Keratinocyte (primary cell): ENCODE measurements at places on chromosomes 12 and 14.
A peak's percentile ranks its signal among the peaks of the same experiment; 100 is the strongest.

DNA sequence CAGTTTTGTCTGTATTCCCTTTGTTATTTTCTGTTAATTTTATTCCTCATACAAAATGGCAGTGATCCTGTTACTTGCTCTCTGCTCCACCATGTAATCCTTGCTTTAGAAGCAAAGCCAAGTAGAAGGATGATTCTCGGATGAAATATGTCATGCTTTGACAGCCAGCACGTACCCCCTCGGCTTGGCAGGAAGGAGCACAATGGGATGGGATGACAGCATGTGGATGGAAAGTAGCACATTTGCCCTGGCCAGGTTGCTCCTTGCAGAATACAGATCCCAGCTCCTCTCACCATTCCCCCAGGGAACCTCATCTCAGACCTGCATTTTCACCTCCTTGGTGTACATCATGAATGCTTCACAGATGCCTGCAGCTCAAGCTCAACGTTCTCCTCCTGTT, 35.1 kb upstream of the ATF1 start:
- no peaks in the 10 kb centered on the region for H3K27me3 ChIP-seq
- H3K27ac ChIP-seq, result no peak overlapping the region
- peaks cover 5% of the 10 kb centered on the region for H3K4me1 ChIP-seq
- H3K4me3 ChIP-seq, result no peak overlapping the region

DNA sequence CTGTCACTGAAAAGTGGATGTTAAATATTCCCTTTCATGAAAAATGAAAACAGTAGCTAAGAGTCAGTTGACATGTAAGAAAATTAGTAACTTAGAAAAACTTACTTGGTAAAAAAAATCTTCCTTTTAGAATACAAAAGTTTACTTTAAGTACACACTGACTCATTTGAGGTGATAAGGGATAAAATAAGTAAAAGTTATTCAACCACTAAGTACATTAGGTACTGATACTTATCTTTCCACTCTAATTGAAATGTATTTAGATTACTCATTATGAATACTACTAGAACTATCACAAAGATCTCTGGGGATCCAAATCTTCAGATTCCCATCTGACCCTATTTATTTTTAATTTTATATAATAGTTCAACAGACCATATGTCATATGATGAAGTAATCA, 12.2 kb downstream of the SYCP3 start:
- H3K27me3 ChIP-seq, result no peaks in the 10 kb centered on the region
- no peaks in the 10 kb centered on the region for H3K36me3 ChIP-seq
- no peak overlapping the region for H3K27ac ChIP-seq
- no peak for DNase-seq

- H3K4me3 ChIP-seq, result no peak overlapping the region
- no peak for DNase-seq
- H3K36me3 ChIP-seq, result no peaks in the 10 kb centered on the region
- no peak overlapping the region for H3K27ac ChIP-seq
- no peaks in the 10 kb centered on the region for H3K27me3 ChIP-seq
Observed at GRCh38 chr12:82174936-82175335, 183.3 kb downstream of the CCDC59 start.

GRCh38 chr12:10067942-10068341, 30.8 kb downstream of the CLEC1A start:
- no peaks in the 10 kb centered on the region for H3K36me3 ChIP-seq
- H3K4me3 ChIP-seq, result no peak overlapping the region
- no peak overlapping the region for H3K27ac ChIP-seq
- no peak for DNase-seq
- H3K4me1 ChIP-seq, result no peaks in the 10 kb centered on the region

DNA sequence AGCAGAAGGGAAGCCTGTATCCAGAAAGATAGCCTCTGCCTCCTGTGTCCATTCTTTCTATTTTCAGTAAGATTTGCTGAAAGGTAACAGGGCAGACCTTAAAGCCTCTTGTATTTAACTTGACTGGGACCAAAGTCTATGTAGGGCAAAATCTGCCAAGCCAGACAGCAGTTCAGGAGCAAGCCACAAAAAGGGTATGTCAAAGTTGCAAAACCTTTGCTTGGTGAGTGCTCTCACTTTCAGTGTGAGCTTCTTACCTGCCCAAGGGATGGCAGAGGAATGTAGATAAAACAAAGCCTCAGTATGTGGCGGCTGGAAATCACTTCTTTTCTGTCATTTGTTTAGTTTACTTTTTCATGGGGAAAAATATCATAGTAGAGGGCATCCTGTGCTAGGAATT, 63.1 kb downstream of the PLEKHG7 start:
- no peak overlapping the region for H3K27ac ChIP-seq
- DNase-seq, result no peak
- no peak overlapping the region for H3K4me3 ChIP-seq
- H3K27me3 ChIP-seq, result no peaks in the 10 kb centered on the region
- no peaks in the 10 kb centered on the region for H3K36me3 ChIP-seq

- no peak overlapping the region for H3K4me3 ChIP-seq
- no peak overlapping the region for H3K27ac ChIP-seq
- H3K4me1 ChIP-seq, result no peaks in the 10 kb centered on the region
- H3K36me3 ChIP-seq, result no peaks in the 10 kb centered on the region
- H3K27me3 ChIP-seq, result no peaks in the 10 kb centered on the region
Observed at GRCh38 chr12:116958402-116959197, 47.9 kb downstream of the FBXW8 start.

DNA sequence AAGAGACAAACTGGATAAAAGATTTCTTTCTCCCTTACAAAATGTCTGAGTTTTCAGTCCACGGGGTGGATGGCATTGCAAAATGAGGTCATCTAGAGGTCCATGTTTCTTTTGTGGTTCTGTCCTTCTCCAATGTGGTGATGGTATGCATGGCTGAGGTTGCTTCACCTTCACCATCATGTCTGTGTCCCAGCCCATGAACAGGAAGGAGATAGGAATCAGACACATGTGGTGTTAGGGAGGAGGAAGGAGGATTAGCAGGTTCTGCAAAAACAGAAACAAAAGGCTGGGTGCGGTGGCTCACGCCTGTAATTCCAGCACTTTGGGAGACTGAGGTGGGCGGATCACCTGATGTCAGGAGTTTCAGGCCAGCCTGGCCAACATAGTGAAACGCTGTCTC, 11.0 kb upstream of the AEBP2 start:
- no peaks in the 10 kb centered on the region for H3K27me3 ChIP-seq
- no peak overlapping the region for H3K4me3 ChIP-seq
- DNase-seq, result no peak
- no peak overlapping the region for H3K27ac ChIP-seq

DNA sequence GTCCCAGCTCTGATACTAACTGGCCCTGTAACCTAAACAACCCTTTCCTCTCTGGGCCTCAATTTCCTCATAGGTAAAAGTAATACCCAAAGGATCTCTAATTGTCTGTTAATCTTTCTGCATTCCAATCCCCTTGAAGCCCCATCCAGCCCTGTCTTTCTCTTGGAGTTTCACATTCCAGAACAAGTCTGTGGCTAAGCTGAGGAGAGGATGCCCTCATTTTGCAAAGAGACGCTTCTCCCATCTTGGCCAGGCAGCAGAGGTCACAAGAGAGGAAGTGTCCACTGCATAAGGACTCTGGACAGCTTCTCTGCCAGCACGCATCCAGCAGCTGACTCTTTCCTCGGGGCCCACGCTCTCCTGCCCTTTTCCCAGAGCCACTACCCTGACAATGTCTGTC, 263.4 kb upstream of the FKBP4 start:
- no peaks in the 10 kb centered on the region for H3K27me3 ChIP-seq
- no peaks in the 10 kb centered on the region for H3K36me3 ChIP-seq
- no peak overlapping the region for H3K27ac ChIP-seq
- no peak for DNase-seq
- H3K4me3 ChIP-seq, result no peak overlapping the region
- H3K4me1 ChIP-seq, result no peaks in the 10 kb centered on the region

GRCh38 chr12:75479963-75480461, 543 bp upstream of the GLIPR1 start:
- H3K36me3 ChIP-seq, result no peaks in the 10 kb centered on the region
- H3K4me1 ChIP-seq, result peaks cover 9% of the 10 kb centered on the region
- no peaks in the 10 kb centered on the region for H3K27me3 ChIP-seq
- DNase-seq, result no peak
- no peak overlapping the region for H3K27ac ChIP-seq

GRCh38 chr14:50064993-50065392, 51.4 kb downstream of the VCPKMT start:
- H3K4me3 ChIP-seq, result no peak overlapping the region
- H3K27ac ChIP-seq, result no peak overlapping the region
- DNase-seq, result no peak
- H3K27me3 ChIP-seq, result no peaks in the 10 kb centered on the region

GRCh38 chr14:67963545-67963944, 144.0 kb downstream of the RAD51B start:
- H3K4me3 ChIP-seq, result peak overlapping the region; percentile 51
- DNase-seq, result no peak
- H3K36me3 ChIP-seq, result no peaks in the 10 kb centered on the region
- peak overlapping the region; percentile 56 for H3K27ac ChIP-seq
- H3K27me3 ChIP-seq, result no peaks in the 10 kb centered on the region

- no peak overlapping the region for H3K27ac ChIP-seq
- H3K4me1 ChIP-seq, result peaks cover 12% of the 10 kb centered on the region
- no peak for DNase-seq
- no peaks in the 10 kb centered on the region for H3K27me3 ChIP-seq
- H3K4me3 ChIP-seq, result no peak overlapping the region
- no peaks in the 10 kb centered on the region for H3K36me3 ChIP-seq
Observed at GRCh38 chr12:13152756-13153155, 43.8 kb upstream of the EMP1 start.

GRCh38 chr12:11822081-11822834, 172.8 kb downstream of the ETV6 start:
- peak overlapping the region; percentile 34 for H3K27ac ChIP-seq
- H3K4me3 ChIP-seq, result no peak overlapping the region
- H3K36me3 ChIP-seq, result peaks cover 3% of the 10 kb centered on the region
- H3K27me3 ChIP-seq, result no peaks in the 10 kb centered on the region

GRCh38 chr14:103332143-103332919, 1.7 kb upstream of the EIF5 start:
- H3K4me1 ChIP-seq, result peaks cover 16% of the 10 kb centered on the region
- no peak overlapping the region for H3K27ac ChIP-seq
- no peaks in the 10 kb centered on the region for H3K27me3 ChIP-seq
- peaks cover 17% of the 10 kb centered on the region for H3K36me3 ChIP-seq
- peak overlapping the region; percentile 56 for H3K4me3 ChIP-seq

- no peak overlapping the region for H3K27ac ChIP-seq
- DNase-seq, result no peak
- no peaks in the 10 kb centered on the region for H3K27me3 ChIP-seq
- no peaks in the 10 kb centered on the region for H3K36me3 ChIP-seq
- no peak overlapping the region for H3K4me3 ChIP-seq
Observed at GRCh38 chr12:52271158-52271557, 3.3 kb upstream of the KRT86 start.

DNA sequence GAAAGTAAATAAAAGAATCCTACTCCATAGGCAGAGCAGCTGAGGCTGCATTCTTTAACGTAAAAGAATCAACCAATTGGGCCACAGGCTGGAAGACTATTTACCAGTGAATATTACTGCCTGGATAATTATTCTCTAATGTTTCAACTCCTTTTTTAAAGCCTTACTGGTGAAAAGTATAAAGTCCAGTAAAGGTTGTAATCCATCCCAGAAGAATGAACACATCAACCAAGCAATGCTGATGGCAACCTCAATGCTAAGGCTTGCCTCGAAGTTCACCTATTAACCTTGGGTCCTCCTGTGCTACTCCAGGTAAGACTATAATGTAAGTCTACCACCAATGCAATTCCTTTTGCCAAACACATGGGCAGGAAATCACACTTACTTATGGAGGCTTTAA, 77.3 kb downstream of the ATXN2 start:
- DNase-seq, result no peak
- H3K27me3 ChIP-seq, result no peaks in the 10 kb centered on the region
- H3K27ac ChIP-seq, result no peak overlapping the region
- H3K4me3 ChIP-seq, result no peak overlapping the region

DNA sequence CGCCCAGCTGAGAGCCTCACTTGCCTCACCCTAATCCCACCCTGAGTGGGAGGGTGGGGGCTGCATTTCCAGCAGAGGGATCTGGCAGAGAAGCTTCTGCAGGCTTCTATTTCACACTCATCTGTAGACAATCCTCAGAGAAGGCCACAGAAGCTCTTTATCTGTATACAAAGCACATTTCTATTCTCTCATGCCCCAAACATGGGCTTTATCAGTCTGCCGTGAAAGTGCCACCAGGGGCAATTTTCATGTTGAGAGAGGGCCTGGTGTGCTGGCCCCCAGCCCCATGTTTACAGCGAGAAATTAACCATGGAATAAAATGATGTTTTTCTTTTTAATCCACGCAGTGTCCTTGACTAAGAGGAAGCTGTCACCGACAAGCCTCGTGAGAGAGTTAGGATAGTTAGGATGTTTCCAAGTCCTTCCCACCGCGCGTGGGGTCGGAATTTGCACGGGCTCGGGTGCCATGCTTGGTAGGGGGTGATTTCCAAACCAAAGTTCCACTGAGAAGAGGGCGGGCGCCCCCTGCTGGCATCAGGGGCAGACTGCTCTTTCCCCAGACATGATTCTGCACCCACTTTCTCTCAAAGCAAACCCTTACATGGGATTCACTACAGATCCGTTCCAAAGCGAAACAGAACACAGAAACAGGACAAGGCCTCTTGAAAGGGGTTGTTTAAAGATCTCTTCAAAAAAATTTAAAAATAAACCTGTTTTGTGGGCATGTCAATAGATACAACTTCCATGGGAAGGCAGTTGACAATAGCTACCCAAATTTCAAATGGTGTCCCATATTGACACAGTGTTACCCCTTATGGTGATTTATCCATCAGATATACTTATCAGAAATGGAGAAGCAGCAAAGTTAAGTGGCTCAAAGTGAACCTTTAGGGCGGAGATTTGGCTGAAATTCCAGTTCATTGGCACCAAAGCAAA, 19.4 kb downstream of the BDKRB1 start:
- no peak overlapping the region for H3K4me3 ChIP-seq
- H3K27ac ChIP-seq, result no peak overlapping the region
- H3K36me3 ChIP-seq, result peaks cover 1% of the 10 kb centered on the region
- H3K27me3 ChIP-seq, result no peaks in the 10 kb centered on the region
- H3K4me1 ChIP-seq, result peaks cover 20% of the 10 kb centered on the region

DNA sequence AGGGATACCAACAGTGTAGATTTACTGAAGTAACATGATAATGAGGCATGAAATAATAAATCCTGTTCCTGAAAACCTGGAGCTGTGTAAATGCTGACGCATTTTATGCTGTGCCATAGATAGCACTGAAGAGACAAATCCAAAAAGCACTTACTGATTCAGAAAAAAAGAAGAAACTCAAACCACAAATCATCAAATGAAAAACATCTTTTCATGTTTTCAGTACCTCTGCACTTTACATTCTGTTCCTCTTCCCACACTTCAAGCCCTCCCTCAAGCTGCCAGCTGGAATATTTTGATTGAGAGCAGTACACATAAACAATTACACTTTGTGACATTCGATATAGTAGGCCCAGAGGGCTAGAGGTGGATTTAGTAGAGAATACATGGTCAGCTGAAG, 362.3 kb downstream of the NAV3 start:
- DNase-seq, result no peak
- no peak overlapping the region for H3K4me3 ChIP-seq
- no peaks in the 10 kb centered on the region for H3K36me3 ChIP-seq
- H3K27ac ChIP-seq, result no peak overlapping the region
- no peaks in the 10 kb centered on the region for H3K27me3 ChIP-seq
- no peaks in the 10 kb centered on the region for H3K4me1 ChIP-seq
